ENCODE measurements at places on chromosomes 2 and 18. TPM values are rescaled to one million over a fixed set of nuclear protein-coding genes. Genes with fewer than 3 reads are reported as not detected.

PRKAG3 gene
- not detected for total RNA-seq

PAX8 gene
- total RNA-seq = 2.1 TPM

ATOH8 gene
- total RNA-seq = 0.40 TPM

RBMS1 gene
- 54.9 TPM for total RNA-seq

IL36A gene
- total RNA-seq = not detected

EPAS1 gene
- 42.5 TPM for total RNA-seq

CAPN13 gene
- not detected for total RNA-seq

PTPRN gene
- not detected for total RNA-seq

AOX1 gene
- total RNA-seq = not detected

RBM45 gene
- 15.8 TPM for total RNA-seq

NFU1 gene
- total RNA-seq = 28.5 TPM

OBSL1 gene
- total RNA-seq = 0.16 TPM

FBXO15 gene
- 0.23 TPM for total RNA-seq

MYCN gene
- not detected for total RNA-seq

POTEC gene
- total RNA-seq = not detected

CYTIP gene
- 231 TPM for total RNA-seq

CNTNAP5 gene
- not detected for total RNA-seq

TYMS gene
- total RNA-seq = 369 TPM

SPATA3 gene
- 0.44 TPM for total RNA-seq

C1QL2 gene
- not detected for total RNA-seq

FAP gene
- 0.23 TPM for total RNA-seq

MROH2A gene
- total RNA-seq = not detected

FBLN7 gene
- total RNA-seq = 0.26 TPM

ANKRD36C gene
- 58.8 TPM for total RNA-seq

POTEI gene
- not detected for total RNA-seq

PLCD4 gene
- total RNA-seq = 0.30 TPM
